ENCODE measurements at places on chromosomes 7 and 10.

DNA sequence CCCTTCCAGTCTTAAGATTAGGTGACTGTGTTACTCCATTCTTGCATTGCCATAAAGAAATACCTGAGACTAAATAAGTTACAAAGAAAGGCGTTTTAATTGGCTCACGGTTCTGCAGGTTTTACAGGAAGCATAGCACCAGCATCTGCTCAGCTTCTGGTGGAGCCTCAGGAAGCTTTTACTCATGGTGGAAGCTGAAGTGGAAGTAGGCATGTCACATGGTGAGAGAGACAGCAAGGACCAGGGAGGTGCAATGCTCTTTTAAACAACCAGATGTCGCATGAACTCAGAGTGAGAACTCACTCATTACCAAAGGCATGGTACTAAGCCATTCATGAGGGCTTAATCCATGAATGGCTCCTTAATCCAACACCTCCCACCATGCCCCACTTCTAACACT, 34.0 kb upstream of the TMEM273 start:
- DNase-seq = no peak

DNA sequence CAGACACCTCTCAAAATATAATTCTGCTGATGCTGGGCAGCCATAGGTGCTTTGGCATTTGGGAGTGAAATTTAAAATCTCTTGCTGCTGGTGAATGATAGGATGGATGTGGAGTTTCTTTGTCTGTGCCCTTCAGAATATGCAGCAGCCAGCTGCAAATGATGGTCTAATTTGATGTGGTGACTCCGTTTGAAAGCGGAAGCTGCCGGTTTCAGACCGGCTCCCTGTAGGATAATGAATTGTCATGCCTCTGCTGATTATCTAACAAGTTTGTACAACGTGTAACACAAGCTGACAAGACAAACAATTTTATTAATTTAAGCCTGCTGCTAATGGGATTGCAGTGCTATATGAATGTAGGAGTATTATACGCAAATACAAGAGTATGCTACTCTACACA, 103.5 kb downstream of the SND1 start:
- DNase-seq = peak; percentile 78

DNA sequence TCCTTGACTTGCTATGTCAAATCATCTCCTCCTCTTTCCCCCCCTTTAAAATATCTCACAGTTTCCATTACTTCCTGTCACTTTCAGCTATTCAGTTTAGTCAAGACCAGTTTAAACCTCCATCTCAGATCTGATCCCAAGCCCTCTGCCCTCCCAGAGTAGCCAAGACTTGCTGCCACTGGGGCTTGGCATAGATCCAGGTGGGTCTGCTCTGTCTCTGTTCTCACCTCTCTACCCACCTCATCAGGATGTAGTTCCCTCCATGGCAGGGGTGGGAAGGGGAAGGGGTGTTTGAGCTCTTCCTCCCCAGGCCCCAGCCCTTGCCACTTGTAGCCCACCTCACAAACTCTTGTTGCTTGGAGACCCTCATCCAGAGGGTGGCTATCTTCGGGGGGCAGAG, 22.0 kb downstream of the PPP1R3C start:
- no peak for DNase-seq

- no peak for DNase-seq
Observed at GRCh38 chr7:99000904-99001465, 122.7 kb downstream of the TRRAP start.

DNA sequence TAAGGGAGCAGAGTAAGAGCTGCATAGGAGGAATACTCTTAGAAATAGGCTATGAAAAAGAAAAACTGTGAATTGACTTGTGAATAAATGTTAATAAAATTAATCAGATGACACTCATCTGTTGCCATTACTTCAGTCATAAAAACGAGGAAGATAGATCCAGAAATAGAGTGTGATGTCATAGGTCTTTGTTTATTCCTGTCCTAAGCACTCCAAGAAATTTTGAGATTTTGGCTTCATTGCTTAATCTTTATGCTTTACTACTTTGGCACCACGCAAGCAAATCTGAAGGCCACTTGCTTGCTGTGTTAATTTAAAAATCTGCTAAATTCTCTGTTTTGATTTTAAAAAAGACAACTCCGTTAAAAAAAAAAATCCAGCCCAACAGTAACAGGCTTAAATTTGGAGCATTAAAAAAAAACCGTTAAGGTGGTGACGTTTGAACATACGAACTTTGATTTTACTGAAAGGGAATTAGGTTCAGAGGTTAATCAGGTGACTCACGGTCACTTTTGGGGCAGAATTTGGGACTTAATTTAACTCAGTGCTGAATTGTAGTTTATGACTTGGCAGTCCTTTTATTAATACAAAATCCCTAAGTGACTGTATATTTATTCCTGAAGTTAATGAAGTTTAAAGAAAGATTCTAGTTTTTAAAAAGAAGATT, 3.4 kb downstream of the IFRD1 start:
- peak; percentile 32 for DNase-seq

DNA sequence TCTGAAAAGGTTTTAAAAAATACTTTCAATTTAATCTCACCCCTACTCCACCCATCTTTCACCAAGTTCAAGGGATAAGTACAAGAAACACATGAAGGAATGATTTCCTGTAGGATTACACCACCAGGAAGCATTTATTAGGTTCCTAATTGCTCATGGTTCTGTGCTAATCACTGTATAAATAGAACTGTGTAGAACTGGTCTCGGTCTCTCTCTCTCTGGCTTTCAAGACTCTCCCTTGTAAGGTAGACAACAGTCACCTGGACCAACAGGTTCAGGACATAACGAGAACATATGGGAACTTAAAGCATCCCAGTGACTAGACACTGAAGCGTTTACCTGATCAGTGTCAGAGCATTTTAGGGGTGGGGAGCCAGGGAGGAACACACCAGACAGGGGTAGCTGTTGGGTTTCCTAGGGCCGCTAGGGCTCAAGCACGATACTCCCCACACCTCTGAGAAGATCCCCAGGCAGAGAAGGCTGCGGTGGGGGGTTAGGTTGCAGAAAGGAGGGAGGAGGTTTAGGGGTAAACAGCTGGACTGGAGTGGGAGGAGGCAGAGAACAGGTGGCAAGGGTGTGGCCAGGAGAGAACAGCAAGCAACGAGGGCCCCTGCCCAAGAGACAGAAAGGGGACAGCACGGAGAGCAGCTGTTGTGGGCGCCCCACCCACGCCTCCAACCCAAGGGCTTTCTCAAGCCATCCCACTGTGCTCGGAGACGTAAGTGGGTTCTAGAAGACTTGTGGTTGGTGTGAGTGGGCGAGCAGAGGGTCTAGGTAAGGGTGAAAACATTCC, 52.5 kb upstream of the USP6NL start:
- DNase-seq = no peak

DNA sequence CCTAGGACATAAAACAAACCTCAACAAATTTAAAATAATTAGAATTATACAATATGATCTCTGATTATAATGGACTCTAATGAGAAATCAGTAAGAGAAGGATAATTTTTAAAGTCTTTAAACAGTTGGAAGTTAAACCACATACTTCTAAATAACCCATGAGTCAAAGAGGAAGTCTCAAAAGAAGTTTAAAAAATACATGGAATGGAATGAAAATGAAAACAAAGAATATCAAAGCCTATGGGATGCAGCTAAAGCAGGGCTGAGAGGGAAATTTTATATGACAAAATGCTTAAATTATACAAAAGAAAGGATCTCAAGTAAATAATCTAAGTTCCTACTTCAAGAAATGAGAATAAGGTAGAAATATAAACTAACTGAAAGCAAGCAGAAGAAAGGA, 460.5 kb downstream of the RPS24 start:
- no peak for DNase-seq

- no peak for DNase-seq
Observed at GRCh38 chr7:44440577-44441078, 49.8 kb downstream of the NUDCD3 start.

DNA sequence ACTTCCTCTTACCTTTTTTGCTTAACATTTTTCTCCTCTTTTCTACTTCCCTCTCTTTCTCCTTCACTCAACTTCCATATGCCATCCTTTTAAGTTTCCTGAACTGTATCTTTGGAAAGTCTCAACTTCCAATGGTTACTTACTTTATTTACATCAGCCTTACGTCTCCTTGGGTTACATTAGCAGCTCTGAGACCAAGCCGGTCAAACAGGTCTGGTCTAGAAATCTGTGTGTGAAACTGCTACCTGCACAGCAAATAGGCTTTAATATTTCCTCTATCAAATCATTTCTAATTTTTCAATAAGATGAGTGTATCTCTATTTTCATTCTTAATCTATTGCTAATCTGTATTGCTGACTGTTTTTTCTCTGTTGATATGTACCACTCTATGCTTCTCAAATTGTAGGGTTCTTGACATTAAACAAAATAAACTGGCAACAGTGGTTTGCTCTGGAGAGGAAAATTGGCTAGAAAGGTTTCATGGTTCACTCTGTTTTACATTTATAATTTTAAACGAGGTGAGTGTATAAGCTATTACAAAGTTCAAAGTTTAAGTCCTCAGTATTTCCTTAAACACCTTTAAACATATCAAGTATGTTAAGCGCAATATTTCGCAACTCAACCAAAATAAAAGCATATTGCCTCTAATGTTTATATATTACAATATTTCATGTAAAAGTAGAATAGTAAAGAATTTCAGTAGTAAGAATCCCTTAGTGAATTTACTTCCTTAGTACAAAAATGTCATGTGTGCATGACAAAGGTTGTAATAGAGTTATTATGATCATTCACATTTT, 3.6 kb upstream of the SEMA3C start:
- no peak for DNase-seq

GRCh38 chr10:95663496-95663895, 7.0 kb upstream of the ALDH18A1 start:
- no peak for DNase-seq

- no peak for DNase-seq
Observed at GRCh38 chr7:46525876-46526275, 604.8 kb upstream of the IGFBP3 start.

DNA sequence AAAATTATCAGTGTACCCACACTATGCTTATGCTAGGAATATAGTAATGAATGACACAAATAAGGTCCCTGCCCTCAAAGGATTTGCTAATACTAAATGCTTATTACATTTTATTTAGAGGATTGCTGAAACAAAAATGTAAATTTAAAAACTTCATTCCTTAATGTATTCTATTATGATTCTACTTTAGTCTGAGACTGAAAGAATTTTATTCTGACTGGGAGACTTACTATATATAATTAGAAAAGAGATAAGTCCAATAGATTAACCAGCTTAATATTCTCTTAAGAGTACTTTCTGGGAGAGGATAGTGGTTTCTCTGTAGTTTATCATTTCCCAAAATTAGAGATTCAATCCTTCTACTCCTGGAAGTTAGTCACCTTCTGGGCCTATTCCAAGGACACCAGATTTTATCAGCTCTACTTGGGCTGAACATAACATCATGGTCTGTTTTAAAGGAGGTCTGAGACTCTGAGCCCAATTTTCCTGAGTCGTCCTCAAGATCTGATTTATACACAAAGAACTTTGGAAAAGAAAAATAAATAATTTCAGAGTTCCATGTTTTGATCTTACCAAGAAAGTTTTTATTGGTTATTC, 41.1 kb downstream of the ASZ1 start:
- no peak for DNase-seq

- DNase-seq = no peak
Observed at GRCh38 chr7:27606270-27607209, 56.1 kb downstream of the HIBADH start.

GRCh38 chr7:7035851-7036250, 146.5 kb upstream of the C1GALT1 start:
- DNase-seq = no peak

DNA sequence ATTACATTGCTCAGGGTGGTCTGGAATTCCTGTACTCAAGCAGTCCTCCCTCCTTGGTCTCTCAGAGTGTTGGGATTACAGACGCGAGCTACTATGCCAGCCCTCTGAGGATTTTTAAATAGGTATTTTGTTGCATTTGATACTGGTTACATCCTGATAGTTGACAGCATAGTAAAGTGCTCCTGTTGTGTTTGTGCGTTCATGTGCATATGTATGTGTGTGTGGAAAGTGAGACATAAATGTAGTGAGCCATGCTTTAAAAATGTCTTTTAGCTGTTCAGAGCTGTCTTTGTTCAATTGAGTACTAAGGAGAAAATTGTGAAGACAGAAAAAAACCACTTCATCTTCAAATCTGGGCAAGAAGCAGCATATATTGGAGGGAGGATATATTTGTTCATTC, 27.8 kb downstream of the ZNRF2 start:
- peak; percentile 76 for DNase-seq

DNA sequence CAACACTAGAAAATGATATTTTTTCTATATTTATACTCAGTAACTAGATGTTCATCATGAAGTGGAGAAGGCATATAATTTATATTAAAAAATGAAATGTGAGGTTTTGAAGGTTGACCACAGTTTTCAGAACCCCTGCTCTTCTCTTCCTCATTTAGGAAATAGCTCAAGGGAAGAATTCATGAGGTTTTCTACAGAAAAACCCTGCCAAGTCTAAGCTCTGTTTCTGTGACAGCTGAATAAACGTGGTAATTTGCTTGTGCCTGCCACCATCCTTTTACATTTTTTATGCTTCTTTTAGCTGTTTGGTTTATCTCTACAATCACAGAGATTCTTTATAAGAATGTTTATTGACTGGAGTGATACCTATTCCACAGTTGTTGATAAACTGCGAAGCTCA, 630.3 kb upstream of the POT1 start:
- DNase-seq = no peak

DNA sequence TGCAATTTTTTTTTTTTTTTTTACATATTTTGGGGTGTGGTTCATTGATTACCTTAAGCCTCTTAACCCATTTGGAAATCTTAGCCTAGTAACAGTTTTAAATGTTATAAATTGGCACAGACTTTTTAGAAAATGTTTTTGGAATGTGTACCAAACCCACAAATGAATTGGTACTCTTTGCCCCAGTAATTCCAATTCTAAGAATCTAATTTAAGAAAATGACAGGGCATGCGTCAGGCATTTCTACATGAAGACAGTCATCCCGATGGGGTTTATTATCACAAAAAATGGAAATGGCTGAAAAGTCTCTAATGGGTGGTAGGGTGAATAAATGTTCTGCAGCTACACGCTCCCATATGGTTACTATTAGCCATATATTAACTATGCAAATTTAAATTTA, 54.9 kb downstream of the ITIH5 start:
- DNase-seq = no peak

- DNase-seq = no peak
Observed at GRCh38 chr10:3008518-3009195, 58.7 kb upstream of the PFKP start.

DNA sequence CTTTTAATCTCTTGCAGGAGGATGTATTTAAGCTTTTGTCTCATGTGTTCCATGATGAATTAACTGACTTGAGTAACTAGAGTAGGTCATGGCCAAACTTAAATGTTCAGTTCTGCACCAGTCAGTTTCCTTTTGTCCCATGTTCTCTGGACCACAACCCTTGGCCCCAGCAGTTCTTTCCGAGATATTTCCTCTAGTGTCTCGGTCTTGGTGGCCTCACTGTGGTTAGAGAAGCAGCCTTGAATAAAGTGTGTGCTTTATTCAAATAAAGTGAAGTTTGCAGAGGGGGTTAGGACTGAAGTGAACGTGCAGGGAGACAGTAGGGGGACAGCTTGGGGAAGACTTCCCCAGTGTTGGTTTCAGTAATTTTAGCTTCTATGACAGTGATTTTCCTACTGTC, 9.3 kb downstream of the ZNF212 start:
- no peak for DNase-seq

All from eye (tissue), 1 donor.